Stimulated activated CD4-positive, alpha-beta T cell treated with anti-CD3 and anti-CD28 coated beads, Interleukin-12 subunit alpha, Interleukin-12 subunit beta, amount 100 ng/mL, for 24 hours (primary cell): ENCODE measurements at places on chromosomes 7 and 10.

- DNase-seq = no peak
Measured at GRCh38 chr10:11823989-11824346, 812 bp downstream of the PROSER2 start.

DNA sequence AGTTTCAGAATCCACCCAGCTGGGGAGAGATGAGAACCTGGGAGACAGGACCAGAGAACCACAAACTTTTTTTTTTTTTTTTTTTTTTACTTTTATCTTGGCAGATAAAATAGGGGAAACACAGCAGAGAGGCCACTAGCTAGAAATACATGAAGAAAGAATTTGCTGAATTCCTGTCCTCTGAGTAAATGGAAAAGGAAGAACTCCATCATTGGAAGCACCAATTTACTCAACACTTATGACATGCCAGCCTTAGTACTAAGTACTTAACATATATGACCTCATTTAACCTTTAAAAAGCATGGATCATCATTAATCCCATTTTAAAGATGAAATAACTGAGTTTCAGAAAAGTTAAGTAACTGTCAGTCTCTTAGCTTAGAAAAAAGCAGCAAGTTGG lies 343.0 kb upstream of the NPSR1 start:
- no peak for DNase-seq

DNA sequence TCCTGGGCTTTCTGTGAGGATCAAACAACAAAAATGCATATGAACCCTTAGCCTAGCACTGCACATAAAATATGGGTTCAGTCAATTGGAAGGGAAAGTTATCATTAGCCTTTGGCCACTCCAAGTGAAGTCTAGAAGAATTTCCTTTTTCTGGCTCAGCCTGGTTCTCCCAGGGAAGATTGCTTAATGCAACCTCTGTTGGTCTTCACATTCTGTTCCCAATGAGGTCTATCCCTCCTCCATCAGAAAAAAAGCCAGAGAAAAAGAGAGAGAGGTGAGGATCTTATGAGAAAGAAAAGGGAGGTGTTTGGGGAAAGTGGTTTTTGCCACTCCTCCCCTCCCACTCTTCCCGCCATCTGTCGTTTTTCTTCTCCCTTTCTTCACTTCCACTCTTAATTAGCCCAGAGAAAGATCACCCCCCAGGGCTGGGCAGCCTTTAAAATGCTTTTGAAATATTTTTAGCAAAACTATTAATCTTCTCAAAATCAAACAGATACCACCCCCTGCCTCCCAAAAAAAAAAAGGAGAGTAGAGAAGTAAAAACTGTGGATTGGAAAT lies 31.1 kb downstream of the CPVL start:
- DNase-seq = no peak

GRCh38 chr10:120598386-120598785 lies 141.4 kb downstream of the PLPP4 start:
- DNase-seq = no peak

GRCh38 chr10:105026566-105026965 lies 385.5 kb downstream of the SORCS3 start:
- no peak for DNase-seq
